ENCODE measurements at places on chromosomes 5 and 9.

- DNase-seq: no peak
Measured at GRCh38 chr9:111038331-111039230, at the start of gene LPAR1. TSS of gene LPAR1 (minus strand) at chr9:111038470. CDS start at chr9:110972117, 66,353 bp downstream.

- no peak for DNase-seq
Measured at GRCh38 chr5:125835293-125836172, 587.7 kb upstream of the GRAMD2B start.

GRCh38 chr9:4497855-4498254 lies 7.6 kb downstream of the SLC1A1 start:
- DNase-seq: no peak

DNA sequence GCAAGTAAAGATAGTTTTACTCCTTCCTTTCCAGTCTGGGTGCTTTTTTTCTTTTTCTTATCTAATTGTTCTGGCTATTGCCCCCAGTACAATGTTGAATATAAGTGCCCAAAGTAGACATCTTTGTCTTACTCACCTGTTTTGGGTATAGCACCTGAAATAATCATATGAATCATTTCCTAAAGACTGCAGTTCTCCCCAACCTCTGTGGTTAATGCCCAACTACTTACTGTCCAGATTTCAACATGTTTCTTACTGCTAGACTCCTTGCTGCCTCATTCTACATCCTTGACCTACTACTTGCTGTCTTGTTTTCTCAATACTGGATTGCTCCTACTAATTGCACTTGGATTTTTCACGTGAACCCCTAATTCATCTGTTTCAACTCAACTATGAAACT lies 8.8 kb upstream of the HSDL2 start:
- no peak for DNase-seq

DNA sequence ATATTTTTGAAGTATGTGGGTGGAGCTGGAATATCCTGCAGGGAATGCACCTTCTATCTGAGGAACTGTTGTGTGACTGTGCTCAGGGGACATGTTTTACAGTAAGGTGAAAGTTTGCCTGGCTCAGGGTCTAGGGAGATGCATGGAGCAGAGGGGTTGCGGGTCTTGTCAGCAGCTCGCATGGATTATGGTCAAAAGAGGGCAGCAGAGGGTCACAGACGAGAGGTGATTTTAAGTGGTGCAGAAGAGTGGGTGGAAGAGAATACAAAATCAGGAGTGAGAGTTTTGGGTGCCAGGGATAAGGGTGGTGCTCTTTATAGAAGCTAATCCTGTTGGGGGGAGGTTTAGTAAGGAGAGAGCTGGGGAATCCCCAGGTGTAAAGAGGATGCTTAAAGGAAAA lies 53.5 kb upstream of the GRIN3A start:
- DNase-seq: peak; percentile 3

GRCh38 chr5:126692971-126693370 lies 84.0 kb upstream of the LMNB1 start:
- no peak for DNase-seq

- no peak for DNase-seq
Measured at GRCh38 chr5:8727396-8727795, 818.5 kb downstream of the SEMA5A start.

DNA sequence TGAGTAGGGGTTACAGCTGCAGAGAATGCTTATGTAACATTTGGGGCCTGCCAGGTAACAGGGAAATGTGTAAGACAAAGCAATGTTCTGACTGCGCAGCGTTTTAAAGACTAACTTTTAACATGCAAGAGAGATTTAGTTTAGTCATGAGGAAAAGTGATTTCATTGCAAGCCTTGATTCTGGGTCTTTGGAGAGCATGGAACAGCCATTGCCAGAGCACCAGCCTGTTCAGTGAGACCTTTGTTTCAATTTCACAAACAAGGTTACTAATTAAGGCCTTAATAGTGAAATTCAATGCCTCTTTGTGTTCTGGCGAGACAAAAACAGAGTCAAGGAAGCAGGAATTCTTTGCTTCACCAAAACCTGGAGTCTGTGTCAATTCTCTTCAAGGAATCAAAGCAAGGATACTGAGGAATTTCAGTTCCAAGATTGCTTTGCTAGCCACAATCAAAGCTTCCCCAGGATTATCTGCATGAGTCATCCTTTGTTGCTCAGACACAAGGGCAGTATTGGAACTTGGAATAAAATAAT lies 14.4 kb downstream of the CKMT2 start:
- no peak for DNase-seq

GRCh38 chr5:54655761-54656160 lies 138.2 kb downstream of the SNX18 start:
- no peak for DNase-seq

DNA sequence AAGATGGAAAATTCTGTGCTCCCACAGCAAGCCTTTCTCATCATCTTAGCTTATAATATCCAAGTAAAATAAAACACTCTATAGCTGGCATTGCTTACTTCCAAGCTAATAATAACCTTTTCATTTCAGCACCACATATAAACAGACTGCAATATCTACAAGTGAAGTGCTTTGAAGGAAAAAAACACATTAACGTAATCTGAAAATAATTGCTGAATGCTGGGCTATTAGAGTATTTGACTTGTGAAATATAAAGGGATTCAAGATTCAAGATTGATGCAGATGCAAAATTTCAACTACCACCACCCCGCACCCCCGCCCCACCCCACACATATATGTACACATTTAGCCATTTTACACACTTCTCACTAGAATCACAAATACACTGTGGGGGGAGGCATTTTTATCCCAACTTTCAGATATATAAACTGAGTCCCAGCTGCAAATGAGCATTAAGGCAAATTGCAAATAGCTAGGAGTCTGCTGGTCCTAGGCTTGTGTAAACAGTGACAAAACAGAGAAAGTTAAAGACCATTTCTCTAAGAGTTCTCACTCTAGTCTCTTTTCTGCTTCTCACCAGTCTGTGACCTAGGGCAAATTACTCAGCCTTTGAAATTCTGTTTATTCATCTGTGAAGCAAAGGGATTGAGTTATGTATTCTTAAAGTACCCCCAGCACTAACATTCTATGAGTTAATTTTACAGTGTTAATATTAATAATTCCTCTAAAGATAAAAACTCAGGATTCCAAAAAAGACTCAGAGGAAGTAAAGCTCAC lies 489.4 kb downstream of the PRELID2 start:
- DNase-seq: no peak

- no peak for DNase-seq
Measured at GRCh38 chr5:68350176-68350575, 134.6 kb downstream of the PIK3R1 start.

DNA sequence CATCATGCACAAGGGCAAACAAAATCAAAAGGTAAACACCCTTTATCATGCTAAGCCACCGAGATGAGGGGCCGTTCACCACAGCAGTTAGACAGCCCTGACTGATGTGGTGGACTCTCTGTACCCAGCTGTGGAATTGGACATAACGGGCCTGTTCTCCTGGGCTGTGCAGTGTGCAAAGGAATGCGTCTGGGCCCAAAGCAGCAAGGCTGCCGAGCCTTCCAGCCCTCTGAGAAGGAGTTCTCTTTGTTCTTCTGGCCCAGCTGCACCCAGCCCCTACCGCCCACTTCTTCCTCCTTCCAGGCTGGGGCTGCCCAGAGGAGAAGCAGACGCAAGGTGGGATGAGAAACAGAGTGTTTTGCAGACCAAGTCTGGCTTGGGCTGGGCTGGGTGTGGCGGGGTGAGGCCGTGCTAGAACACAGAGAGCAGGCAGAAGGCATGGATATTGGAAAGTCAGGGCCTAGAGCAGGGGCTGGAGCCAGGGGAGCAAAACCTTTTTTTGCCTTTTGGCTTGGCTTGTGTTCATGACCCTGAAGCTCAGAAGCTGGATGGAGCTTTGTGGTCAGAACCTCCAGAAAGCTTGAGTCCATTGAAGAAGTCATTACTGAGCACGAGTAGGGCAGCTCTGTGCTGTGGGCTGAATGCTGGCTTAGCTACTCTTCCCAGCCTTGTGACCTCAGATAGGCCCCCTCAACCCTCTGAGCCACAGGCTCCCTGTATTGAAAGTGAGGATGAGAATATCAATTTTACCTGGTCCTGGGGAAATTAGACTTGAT lies 49.8 kb upstream of the SH3PXD2B start:
- no peak for DNase-seq

- peak; percentile 84 for DNase-seq
Measured at GRCh38 chr9:73583576-73583975, 431.9 kb downstream of the ANXA1 start.

- no peak for DNase-seq
Measured at GRCh38 chr5:94545870-94546625, 72.4 kb downstream of the KIAA0825 start.

DNA sequence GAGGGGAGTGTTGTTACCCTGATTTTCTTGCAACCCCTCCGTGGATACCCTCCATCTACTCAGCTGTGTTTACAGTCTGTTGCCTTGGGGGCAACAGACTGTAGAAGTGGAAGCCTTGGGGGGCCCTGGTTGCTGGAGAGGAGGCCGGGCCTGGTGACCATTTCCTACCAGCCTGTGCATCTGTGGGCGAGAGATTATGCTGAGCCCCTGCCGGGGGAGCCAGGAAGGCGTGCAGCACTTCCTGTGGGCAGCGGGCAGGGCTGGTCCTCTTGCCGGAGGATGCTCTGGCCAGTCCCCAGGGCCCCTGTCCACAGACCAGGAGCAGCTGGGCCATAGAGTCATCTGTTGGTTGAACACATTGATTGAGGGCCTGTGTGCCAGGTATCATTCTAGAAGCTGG lies 11.1 kb downstream of the ERGIC1 start:
- no peak for DNase-seq

DNA sequence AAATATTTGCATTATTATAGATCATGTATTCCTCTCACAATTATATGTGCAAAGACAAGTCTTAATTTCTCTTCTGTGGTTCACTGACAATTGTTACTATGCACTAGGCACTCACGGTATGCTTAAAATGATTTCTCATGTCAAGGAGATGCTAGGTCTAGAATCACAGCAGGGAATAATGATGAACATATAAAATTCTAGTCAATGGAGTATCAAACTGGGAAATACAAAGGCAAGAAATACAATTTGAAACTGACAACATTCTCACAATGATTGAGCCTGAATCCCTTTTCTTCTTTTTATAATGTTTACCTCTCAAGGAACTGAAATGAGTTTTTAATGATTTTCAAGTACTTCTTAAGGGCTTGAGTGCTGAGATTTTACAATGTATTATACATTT lies 302.3 kb upstream of the GRAMD2B start:
- DNase-seq: no peak

GRCh38 chr9:85331626-85332025 lies 410.1 kb downstream of the AGTPBP1 start:
- no peak for DNase-seq

- DNase-seq: peak; percentile 98
Measured at GRCh38 chr5:26388976-26389375, 649.4 kb downstream of the CDH9 start.

DNA sequence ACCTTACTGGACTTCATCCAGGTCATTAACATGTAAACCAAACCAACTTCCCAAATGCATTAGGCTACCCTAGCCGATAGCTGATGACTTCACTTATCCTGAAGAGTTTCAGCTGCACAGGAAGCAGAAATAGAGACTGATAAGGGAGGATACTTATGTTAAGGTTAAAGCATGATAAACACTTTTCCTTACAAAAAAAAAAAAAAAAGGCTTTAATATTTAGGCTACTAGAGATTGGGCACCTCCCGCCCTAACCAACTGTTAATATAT lies 1.6 kb upstream of the MEF2C start:
- DNase-seq: no peak

DNA sequence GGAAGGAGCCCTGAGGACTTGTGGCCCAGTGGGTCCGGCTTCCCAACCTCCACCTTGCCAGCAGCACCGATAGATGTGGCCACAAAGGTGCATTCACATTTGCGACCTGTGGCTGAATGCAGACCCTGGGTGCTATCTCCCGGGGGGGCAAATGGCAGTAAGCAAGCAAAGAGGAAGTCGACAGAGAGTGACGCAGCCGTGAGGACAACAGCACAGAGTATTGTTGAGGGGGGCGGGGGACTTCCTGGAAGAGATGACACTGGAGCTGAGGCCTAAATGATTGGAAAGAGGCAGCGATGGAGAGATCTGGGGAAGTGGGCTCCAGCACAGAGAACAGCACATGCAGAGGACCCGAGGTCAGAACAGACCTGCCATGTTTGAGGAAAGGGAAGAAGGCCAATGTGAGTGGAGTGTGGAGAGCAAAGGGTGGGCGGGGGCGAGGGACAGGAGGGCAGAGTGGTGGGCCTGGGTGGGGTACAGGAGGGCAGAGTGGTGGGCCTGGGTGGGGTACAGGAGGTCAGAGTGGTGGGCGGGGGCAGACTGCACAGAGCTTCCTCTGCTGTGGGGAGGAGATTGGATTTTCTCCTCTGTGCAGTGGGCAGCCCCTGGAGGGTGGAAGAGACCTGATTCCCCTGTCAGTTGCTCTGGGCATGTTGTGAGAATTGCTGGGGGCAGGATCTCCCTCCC lies 42.6 kb downstream of the ADAMTS2 start:
- no peak for DNase-seq

DNA sequence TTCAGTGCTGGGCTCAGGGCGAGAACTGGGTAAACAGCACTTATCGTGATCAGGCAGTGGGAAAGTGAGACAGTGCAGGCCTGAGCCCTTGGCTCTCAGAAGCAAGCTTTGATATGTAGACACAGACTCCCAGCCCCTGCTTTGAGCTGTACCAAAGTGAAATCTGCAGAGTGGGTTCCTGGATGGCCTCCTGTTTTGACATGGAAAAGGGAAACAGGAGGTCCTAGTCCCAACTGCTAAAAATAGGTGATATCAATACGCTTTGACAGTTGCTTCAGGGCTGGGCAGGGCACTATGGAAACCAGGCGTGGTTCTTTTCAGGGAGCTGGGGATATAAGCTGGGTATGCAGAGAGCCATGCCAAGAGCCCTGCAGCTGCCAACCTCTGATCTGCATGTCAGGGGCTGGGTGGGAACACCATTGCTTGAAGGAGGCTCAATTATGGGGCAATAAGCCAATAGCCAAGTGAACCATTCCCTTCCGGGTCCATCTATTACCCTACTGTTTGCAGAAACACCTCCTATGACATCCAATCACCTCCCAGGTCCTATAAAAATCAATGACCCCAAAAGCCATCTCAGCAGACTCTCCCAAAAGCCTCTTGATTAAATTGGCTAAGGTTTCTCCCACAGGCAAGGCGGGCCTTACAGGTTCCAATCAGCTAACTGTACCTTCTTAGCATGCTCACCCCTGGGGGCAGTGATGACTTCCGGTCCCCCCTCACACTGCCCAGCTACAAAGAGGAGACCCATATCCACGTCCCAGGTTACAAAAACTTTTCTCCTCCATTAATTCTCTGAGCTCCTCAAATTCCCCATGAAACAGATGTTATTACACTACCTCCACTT lies 45.8 kb downstream of the EPB41L4B start:
- no peak for DNase-seq

- DNase-seq: no peak
Measured at GRCh38 chr5:18605186-18605585, 970.9 kb downstream of the TAF11L14 start.

DNA sequence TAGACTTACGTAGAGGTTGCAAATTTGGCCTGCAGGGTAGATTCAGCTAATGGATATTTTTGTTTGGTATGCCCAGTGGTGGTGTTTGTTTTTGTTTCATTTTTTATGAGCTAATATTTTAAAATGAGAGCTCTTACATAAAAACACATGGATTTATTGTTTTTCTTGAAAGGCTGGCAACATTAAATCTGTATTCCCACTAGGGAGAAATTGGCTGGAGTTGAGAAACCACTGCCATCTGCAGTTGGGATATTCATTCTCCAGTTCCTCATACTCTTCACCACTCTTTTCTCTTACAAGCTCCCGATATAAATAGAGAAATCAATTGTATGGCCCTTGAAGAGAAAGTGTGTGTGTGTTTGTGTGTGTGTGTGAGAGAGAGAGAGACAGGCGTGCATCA lies 143.3 kb downstream of the ALDH1A1 start:
- DNase-seq: no peak

- no peak for DNase-seq
Measured at GRCh38 chr5:61330341-61330844, 1.7 kb upstream of the ZSWIM6 start.
